ENCODE measurements at places on chromosomes 3 and 15. TPM values are rescaled to one million over a fixed set of nuclear protein-coding genes. Genes with fewer than 3 reads are reported as not detected.

DNA sequence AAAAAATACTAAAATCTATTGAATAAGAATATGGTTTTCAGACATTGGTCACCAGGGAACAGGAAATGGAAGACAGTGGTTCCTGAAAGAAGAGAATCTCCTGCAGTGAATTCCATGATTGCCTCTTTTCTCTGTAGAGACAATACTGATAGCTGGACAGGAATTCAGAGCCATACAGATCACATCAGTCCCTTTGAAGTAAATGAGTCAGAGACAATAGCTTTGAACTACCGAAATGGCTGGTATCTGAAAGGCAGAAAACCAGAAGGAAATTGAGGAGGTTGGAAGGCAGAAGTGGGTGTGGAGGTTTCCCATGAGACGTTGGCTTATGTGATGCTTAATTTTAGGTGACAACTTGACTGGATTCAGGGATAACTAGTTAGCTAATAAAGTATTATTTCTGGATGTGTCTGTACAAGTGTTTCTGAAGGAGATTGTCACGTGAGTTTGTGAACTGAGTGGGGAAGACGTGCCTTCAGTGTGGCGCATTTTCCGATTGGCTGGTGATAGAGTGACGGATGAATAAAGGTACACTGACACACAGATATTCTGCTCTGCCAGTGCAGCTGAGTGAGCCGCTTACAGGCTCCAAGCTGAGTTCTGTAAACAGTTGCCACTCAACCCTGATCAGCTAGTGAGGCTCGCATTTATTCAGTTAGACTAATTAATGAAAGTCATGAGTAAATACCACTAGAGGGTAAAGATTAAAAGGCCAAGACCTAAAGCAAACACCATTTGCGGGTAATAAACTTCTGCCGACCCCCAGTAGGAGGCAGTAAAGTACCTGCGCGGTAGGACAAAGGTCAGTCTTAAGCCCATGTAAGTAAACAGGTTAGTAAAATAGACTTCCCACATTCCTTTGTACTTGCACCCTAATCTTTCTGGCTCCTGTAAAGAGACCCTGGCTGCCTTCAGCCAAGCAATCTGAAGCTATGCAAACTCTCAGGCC lies 1298.6 kb downstream of the SI start:
- DNase-seq, result no peak

GRCh38 chr3:63521657-63522056 lies 130.8 kb upstream of the SNTN start:
- no peak for DNase-seq

GRCh38 chr3:15467227-15468181 lies 40.1 kb downstream of the EAF1 start:
- DNase-seq, result no peak

- DNase-seq, result peak; percentile 48
Measured at GRCh38 chr3:122668930-122669730, 11.5 kb upstream of the PARP14 start.

DNA sequence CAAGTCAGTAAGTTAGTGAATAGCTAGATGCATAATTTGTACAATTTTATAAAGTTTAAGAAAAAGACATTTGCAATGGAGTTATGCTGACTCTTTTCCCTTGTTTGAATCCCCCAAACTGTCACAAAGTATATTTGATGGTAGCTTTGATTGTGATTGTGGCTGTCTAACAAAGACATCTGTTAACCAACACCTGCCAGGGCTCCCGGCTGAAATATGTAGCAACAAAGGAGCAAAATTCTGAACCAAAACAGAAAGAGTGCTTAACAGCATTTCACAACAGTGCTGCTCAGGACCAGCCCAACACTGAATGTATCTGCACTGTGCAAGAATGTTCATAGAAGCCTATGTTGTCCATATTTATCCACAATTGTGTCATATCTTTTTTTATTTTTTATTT lies 39.4 kb downstream of the LEO1 start:
- DNase-seq, result no peak

DNA sequence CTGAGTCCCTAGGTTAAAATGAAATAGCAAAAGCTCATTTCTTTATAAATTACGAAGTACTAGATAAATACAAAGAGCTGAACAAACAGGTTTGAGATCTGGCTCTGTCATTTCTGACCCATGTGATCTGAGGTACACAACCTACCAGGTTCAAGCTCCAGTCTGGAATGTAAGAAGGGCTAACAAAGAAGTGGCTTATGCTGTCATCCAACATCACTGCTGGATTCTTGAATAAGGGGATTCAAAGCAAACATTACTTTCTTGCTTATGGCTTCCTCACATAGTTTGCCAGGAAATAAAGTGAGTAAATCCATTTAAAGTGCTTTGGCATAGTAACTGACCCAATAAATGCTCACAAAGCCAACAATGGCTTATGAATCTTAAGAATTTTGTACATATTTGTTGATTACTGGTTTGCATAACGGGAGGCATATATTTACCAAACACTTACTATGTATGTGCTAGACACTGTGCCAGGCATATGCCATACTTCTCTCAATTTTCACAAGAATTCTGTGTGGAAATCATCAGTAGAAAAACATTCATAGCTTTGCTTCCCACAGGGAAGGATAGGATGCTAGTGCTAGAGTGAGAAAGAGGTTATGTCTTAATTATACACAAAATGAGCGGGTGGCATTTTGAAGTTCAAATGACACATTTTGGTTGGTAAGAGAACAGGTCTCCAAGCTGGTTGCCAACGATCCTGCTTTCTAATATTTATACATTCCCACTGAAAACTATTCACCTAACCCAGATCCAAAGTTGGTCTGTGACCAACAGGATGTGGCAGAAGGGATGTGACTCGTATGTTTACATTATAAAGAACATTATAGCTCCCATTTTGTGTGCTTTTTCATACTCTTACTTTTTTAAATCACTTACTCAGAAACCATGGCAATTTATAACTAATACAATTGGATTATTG lies 38.7 kb upstream of the CSPG5 start:
- no peak for DNase-seq

GRCh38 chr15:100780208-100780800 lies 99.3 kb upstream of the ALDH1A3 start:
- no peak for DNase-seq

DNA sequence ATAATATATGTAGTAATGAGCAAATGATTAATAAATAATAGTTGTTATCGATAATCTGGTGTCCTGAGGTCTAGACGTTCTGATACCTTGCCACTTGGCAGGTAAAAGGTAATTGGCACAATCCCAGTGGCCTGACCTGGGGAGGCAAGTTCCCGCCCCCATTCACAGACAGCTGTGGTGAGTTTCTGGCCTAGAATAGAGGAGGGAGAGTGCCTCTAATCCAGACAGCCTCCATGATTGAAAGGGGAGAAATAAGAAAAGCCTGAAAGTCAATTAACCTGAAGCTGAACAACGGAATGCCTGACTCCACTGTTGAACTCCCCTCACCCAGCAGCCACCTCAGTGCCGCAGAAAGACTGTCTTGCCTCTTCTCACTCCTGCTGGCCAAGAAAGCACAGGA lies 38.1 kb upstream of the SV2B start:
- DNase-seq, result no peak

DNA sequence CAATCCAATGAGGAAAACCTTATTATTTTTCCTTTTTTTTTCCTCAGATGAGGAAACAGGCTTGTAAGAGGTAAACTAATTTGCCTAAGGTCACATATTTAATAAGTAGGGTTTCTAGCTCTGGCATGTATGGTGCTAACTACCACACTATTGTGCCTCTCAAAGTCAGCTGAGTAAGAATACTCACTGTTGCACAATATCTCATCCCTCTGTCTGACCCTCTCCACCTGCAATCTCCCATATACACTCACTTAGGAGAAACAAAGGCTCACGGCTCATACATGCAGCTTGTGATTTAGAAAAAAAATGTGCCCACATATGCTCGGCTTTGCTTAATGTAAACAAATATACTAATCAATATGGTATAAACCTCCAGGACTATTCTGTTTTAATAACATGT lies 10.4 kb upstream of the ARIH1 start:
- DNase-seq, result no peak

DNA sequence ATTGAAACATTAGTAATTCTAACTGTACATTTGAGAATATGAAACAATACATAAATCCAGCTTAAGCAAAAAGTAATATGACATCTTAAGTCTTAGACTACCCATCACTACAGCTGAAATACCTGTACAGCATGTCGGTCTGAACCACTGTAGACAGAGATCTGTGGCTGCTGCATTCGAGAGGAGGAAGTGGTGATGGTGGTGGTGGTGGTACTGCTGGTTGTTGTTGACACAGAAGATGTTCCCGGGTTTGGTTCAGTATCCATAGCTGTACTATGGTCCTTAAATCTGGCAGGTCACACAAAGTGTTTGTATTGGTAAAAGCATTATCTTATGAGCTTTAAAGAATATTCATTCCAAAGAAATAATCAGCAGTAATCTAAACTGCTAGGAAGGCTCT lies 2.9 kb downstream of the PHC3 start:
- no peak for DNase-seq

GRCh38 chr3:188396251-188396650 lies 242.3 kb downstream of the LPP start:
- no peak for DNase-seq

GRCh38 chr15:45091576-45091975 lies 22.4 kb downstream of the DUOX2 start:
- DNase-seq, result no peak

- peak; percentile 99 for DNase-seq
Measured at GRCh38 chr3:107956991-107957900, 133.6 kb downstream of the CD47 start.

GRCh38 chr15:72306211-72306785 lies 13.7 kb downstream of the CELF6 start:
- peak; percentile 39 for DNase-seq

DNA sequence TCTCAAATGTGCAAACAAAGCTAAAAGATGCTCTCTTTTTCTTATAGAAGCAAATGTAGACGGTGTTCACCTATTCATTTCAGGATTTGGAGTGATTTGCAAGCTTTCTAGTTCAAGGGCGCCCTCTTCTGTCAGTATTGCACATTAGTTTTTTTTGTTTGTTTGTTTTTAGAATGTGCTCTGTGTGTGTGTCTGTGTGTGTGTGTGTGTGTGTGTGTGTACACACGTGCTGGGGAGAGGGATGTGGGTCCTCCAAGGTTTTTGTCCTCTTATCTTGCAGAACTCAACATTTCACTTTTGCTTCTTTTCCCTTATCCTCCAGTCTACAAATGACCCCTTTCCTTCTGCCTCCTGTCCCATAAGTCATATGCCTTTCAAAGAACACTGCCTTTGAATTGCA lies 23.5 kb downstream of the DNAH1 start:
- peak; percentile 92 for DNase-seq

DNA sequence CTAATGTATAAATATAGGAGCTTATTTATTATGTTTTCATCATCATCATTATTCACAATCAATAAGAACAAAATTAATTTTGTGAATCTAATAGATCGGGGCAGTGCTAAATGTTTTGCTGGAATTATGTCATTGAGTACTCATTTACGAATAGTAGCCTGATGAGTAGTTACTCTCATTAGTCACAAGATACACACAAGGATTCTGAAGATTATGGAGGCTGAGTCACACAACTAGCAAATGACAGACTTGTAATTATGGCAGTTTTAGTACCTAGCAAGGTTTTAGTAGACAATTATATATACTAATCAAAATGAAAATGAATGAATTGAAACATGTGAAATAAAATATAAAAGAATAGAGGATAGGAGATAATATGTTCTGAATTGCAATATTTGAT lies 954.2 kb downstream of the CADM2 start:
- DNase-seq, result no peak

GRCh38 chr3:69715204-69715603 lies 24.1 kb upstream of the MITF start:
- no peak for DNase-seq

DNA sequence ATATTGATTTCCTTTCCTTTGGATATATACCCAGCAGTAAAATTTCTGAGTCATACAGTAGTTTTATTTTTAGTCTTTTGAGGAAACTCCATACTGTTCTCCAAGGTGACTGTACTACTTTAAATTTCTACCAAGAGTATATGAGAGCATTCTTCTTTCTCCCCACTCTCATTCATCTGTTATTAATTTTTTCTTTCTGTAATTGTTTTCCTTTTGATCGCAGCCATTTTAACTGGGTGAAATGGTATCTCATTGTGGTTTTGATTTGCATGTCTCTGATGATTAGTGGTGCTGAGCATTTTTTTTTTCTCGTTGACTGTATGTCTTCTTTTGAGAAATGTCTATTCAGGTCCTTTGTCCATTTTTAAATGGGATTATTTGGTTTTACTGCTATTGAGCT lies 18.3 kb upstream of the VGLL3 start:
- no peak for DNase-seq

- DNase-seq, result no peak
Measured at GRCh38 chr15:78038585-78039247, 38.8 kb downstream of the TBC1D2B start.

DNA sequence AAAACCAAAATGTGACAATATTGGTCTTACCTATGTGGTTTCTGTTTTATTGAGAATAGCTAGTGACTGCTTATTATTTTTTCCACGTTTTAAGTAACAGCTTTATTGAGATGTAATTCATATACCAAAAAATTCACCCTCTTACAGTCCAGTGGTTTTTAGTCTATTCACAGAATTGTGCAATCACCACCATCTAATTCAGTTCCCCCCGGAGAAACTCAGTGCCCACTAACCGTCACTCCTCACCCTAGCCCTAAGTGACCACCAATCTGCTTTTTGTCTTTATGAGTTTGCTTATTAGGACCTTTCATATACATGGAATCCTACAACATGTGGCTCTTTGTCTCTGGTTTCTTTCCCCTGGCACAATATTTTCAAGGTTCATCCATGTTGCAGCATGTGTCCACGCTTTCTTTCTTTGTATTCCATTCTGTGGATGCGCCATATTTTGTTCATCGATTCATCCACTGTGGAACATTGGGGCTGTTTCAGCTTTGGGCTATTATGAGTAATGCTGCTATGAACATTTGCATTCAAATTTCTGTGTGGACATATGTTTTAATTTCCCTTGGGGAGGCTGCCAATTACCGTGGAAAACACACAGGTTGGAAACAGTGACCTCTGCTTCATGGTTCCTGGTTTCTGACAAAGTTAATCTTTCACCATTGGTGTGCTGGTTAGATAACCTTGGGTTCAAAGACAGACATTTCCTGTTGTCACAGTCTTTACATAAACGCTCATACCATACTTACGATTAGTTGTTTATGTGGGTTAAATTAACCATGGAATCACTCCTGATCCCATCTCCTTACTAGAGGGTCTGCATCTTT lies 3.2 kb upstream of the BCL2L10 start:
- DNase-seq, result no peak

DNA sequence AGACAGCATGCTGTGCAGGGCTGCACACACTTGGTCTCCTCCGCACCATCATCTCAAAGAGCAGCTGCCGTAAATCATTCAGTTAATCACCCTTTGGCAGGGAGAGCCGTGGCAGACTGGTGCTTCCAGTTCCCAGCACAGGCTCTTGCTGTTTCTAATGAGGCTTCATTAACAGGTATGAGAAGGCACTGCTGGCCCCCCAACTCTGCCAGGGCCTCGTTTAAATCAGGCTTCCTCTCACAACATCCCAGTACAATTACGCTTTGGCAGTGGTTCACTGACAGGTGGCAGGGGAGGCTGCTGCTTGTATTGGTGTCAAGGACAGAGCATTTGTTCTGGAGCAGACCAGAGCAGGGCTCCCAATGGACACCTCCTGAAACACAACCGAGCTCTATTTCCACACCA lies 77.1 kb downstream of the BFSP2 start:
- no peak for DNase-seq

- DNase-seq, result no peak
Measured at GRCh38 chr15:100256970-100257650, 84.7 kb downstream of the ADAMTS17 start.

TRAK1 gene
- 51.6 TPM for total RNA-seq

MYL3 gene
- not detected for total RNA-seq

SH2D7 gene
- not detected for total RNA-seq

GOLGA8J gene
- total RNA-seq, result not detected

GOLGA8S gene
- total RNA-seq, result under 0.01 TPM
